ENCODE measurements at places on chromosomes 6 and 20.

GRCh38 chr6:15522856-15523529, 139.8 kb downstream of the DTNBP1 start:
- no peak for DNase-seq

GRCh38 chr20:24875078-24875477, 74.0 kb upstream of the CST7 start:
- no peak for DNase-seq

- no peak for DNase-seq
Observed at GRCh38 chr6:51678905-51679620, 408.4 kb downstream of the PKHD1 start.

- peak; percentile 8 for DNase-seq
Observed at GRCh38 chr6:89792881-89793280, 26.7 kb downstream of the MDN1 start.

DNA sequence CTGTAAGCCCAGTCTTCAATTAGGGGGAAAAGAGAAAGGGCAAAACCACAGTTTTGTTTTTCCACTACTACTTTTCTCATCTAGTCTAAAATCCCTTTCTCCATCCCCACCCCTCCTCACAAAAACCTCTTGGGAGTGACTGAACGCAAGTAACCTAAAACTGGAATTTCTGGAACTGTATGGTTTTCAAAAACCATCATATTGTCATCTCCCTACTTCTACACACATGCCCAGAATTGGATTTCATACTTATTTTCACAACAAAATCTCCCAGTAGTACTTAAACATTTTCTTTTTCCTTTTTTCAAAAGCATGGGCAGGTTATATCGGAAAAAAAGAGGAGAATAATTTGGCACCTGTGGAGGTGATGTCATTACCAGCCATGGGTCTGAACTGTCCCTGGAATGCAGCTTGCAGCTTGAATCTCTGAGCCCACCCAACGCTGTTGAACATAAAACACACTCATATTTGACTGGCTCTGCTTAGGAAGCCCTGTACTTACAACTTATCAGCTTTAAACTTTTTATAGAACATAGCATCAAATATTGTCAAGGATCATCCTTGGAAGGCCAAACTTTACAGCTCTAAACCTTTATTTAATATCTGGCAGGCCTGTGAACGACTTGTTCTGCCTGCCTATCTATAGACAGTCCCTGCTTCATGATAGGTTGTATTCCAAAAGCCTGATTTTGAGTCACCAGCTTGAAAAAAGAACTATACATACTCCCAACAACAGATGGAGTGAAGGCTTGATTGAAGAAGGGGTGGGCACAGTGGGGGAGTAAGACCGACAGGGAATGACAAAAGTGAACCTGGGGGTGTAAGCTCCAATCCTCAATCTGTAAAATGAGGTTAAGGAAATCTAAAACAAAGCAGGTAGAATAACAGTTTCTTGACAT, 59.3 kb downstream of the EPB41L2 start:
- DNase-seq = no peak

DNA sequence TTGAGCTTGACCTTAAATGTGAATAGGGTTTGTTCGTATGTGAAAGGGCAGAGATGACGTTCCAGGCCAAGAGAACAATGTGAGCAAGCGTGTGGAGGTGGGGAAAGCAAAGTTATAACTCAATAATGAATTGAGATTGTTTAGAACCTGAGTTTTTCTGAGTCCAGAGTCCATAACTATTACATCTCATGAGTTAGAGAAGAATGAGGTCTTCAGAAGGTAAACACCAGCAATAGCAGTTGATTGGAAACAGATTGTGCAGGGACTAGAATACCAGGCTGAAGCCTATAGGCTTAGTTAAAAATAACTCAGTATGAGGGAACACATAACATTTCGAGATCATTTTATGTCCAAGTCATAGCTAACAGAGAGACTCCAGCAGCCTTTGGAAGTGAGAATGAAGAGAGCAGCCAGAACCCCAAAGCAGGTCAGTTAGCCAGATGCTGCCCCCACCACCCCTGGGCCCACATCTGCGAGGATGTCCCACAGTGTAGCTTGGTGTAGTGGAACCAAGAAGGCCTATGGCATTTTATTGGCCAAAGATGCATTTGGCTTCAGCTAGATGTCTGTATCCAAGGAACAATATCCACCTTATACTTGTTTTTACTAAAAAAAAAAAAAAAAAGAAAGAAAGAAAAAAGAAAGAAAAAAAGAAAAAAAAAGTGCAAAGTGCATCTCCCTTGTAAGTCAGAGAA, 121.7 kb downstream of the TNFRSF21 start:
- DNase-seq = no peak

DNA sequence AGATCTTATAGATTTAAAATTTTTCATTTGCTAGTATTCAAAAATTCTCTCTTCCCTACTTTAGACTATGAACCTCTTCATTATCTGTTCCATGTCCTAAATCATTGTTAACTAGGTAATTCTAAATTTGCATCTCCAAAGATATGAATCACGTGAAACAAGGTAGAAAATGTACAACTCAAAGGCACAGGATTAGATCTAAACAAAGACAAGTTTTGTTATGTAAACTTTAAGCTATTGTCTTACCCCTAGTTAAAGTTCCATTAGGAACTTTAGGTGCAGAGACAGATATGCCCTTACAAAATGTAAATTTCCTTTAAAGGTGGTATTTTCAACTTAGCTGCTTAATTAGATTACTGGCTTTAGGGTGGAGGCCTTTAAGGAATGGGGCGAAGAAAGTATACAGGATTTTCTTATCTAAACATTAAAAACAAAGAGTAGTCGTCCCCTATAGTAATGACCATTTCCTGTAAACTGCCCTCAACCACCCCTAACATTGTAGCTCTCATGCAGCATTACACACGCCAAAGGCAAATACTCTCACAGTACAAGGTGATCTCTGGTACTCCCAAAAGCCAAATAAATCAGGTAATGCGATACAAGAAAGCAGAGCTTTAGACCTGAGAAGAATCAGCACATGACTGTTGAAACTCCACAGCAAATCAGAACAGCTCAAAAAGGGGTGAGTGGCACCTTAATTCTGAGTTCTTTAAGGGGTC, 57.4 kb upstream of the MRAP2 start:
- no peak for DNase-seq

DNA sequence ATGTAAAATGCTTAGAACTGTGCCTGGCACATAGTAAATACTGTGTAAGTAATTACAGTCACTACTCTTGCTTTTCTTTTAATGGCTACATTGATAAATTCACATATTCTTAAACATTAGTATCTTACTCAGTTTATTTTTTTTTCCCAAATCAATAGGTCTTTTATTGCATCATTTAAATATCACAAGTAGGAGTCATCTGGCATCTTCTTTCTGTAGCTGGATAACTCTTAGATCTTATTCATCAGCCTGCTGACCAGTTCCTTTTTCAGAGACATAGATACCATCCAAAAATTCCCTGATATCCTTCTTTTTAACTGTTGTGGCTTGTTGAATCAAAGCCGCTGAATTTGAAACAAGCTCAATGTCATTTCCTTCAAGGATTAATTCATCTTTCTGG, 20.0 kb upstream of the PHF3 start:
- DNase-seq = no peak

- DNase-seq = no peak
Observed at GRCh38 chr20:20412750-20413149, 44.8 kb downstream of the INSM1 start.

GRCh38 chr6:68876792-68877493, 241.9 kb downstream of the ADGRB3 start:
- peak; percentile 3 for DNase-seq

DNA sequence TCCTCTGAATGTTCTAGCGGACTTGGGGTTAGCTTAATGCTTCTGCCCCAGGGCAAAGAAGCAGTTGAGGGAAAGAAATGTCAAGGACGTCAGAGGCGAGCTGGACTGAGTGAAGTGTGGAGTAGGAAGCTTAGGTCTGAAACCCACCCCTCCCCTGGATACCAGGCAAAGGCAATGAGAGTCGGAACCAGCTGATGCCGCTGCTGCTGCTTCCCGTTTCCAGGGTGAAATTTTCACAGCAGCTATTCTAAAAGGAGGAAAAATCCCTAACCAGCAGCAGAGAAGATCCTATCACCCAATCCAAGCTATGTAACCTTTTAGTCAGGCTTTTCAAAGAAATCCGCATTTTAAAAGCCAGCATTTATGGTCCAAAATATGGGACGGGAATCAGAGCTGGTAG, 564.3 kb downstream of the LMBRD1 start:
- DNase-seq = no peak

Measured in stromal cell of bone marrow (primary cell).